ENCODE measurements at places on chromosomes 11 and 22. TPM values are rescaled to one million over a fixed set of nuclear protein-coding genes. Genes with fewer than 3 reads are reported as not detected.
A peak's percentile ranks its signal among the peaks of the same experiment; 100 is the strongest.

The OR8H1 gene
- total RNA-seq = not detected

The IGSF22 gene
- not detected for total RNA-seq

The BIRC2 gene
- total RNA-seq = 40.7 TPM

- DNase-seq = no peak
Measured at GRCh38 chr11:103344886-103345285, 235.7 kb downstream of the DYNC2H1 start.

DNA sequence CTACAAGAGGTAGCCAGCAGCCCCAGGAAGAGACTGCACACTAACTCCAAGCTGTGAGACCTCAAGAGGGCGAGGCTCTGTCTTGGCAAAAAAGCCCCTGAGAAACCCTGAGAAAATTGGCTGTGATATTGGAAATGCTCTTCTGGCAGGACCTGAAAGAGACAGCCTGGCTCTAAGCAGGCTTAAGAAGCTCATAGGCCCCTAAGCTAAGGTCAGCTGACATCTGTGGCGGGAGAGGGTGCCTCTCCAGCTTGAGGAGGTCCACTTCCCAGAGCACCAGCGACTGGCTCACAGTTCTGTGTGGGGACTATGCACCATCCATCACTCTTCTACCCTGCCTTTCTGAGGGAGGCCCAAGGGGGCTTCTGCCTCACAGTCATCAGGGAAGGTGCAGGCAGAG is 12.4 kb downstream of the PLEKHA7 start:
- DNase-seq = no peak

DNA sequence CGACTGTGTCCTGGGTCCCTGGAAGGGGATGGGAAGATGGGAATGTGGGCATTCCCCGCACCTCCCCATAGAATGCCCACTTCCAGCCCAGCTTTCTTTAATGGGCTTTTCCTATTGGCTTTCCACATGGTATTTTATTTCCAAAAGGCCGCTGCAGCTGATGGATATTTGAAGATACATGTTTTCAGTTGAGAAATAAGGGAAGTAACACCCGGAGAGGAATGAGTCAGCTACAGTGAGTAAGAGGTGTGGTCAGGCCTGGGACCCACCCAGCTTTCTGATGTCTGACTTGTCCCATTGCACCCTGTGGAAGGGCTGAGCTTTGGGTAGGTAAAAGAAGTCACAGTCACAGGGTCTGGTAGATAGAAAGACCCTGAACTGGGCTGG is 476.9 kb downstream of the MIAT start:
- no peak for DNase-seq

GRCh38 chr11:83773950-83774880 is 488.0 kb upstream of the CCDC90B start:
- no peak for DNase-seq

- no peak for DNase-seq
Measured at GRCh38 chr11:86671531-86672006, 847 bp downstream of the ME3 start.

DNA sequence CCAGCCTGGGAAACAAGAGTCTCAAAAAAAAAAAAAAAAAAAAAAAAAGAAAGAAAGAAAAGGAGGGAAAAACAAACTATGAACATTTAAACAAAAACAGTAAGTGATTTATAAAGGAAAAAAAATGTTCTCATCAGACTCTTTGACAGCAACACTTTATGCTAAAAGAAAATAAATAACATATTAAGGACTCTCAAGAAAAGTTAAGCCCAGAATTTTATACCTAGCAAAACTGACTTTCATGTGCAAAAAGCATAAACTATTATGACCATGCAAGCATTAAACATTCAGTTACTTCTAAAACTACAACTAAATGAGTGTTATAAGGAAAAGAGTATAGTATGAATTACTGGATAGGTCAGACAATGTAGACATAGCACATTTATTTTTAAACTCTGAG is 68.4 kb downstream of the FBLN1 start:
- no peak for DNase-seq

DNA sequence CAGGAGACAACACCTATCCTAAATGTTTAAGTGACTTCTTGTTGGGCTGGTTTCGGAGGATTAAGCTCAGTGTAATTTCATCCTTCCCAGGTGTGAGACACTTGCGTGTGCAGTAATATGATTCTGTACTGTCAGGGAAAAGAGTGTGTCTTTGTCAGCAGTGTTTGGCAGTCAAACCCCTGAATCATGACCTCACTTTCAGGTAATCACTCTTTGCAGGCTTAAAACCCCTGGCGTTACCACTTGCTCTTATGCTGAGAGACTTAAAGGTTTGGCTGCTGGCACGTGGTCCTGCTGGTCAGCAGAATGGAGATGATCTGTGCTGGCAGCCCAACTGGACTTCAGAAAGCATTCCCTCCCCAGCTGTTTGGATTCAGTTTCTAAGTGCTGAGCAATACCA is 56.1 kb downstream of the APIP start:
- DNase-seq = no peak

DNA sequence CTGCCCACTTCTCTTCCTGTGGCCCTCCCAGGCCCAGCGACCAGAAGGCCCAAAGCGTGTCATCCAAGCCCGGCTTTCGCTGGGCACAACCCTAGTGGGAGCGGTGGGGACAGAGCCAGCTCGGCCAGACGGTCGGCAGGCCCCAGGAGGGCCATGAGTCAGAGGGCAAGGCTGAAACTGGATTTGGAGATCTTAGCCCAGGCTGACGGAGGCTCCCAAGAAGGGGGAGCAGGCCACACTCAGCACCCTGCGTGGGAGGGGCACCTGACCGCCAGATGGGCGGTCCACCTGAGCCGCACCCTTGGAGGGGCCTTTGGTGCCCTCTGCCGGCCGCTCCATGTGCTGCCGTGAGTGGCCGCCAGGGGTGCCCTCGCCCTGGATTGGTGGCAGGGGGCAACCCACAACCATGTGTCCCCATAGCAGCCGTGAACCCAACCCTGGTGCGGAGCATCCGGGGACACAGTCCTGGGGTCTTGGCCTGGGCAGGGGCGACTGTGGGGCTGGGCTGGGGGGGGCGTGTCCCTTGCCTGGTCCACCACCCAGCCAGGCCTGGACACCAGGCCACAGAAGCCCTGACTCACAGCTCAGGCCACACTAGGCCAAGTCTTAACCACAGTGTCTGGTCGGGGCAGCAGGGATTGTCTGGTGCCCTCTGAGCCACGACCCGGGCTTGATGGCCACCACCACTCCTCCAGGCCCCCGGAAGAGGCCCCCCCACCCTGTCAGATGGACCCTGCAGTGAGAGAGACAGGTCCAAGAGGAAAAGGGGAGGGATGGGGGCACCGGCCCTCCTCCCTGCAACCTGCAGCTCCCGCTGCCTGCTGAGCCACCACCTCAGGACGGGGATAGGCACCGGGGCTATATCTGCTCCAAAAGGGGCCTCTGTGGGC is 19.2 kb upstream of the TALDO1 start:
- DNase-seq = peak; percentile 73

GRCh38 chr22:27911330-27911729 is 7.7 kb downstream of the PITPNB start:
- no peak for DNase-seq

DNA sequence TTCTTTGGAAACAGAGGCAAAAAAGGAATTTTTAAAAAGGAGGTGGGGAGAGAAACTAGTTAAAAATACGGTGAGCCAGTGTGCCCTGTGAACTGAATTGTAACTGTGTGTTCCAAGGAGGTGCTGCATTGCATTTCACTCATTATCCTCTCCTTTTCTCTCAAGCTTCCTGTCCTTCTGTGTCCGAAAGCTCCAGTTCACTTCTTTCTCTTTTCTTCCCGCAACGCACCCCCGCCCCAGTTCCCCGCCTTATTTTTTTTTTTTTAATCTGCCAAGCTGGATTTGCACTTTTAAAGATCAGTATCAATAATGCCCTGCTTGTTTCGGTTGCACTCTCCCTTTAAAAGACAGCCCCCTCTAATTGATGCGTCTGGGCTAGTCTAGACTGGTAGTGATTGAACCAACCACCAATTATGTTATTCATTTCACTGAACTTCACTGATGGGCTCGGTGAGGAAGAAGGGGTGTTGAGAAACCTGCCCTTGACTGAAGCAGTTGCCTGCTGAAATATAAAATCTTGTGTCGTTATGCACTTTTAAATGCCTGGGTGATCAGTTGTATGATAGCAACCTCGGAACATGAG is 18.5 kb downstream of the BLID start:
- no peak for DNase-seq

GRCh38 chr11:68028802-68029545 is 1.5 kb upstream of the NDUFS8 start:
- DNase-seq = no peak

DNA sequence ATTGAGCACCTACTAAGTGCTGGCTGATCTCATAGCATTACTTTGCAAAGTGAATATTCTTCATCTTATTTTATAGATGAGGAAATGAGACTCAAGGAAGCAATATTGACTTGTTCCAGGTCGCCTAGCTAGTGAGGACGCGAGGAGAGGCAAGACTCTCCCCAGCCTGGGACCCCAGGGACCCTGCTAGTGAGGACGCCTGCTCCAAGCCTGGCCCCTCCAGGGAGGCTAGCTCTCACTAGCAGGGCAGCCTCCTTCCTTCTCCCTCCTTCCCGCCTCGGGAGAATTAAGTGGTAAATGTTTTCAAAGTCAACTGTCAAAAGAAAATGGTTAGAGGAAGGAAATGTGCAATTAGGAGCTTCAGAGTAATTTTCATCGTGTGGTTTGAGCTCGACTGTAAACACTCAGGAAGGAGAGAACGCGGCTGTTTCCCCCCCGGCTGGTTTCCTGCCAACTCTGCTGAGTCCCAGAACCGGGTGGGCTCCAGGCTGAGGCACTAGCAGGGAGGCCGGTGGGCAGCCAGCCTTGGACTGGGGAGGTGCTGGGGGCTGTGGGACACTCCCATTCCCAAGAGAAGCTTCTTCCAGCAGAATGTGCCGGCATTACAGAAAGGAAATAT is 17.9 kb downstream of the MYEOV start:
- DNase-seq = peak; percentile 29

- DNase-seq = peak; percentile 83
Measured at GRCh38 chr11:45025716-45026492, 75.2 kb upstream of the TP53I11 start.

DNA sequence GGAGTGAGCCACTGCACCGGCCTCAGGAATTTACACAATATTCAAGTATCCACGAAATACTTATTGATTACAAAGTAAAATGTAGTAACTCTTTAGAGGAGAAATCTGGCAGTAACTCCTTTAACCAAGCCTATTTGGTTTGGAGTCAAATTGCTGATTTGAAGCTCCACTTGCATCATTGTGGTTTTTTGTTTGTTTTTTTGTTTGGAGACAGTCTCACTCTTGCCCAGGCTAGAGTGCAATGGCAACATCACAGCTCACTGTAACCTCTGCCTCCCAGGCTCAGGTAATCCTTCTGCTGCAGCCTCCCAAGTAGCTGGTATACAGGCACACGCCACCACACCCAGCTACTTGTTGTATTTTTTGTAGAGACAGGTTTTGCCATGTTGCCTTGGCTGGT is 6.4 kb upstream of the QSER1 start:
- no peak for DNase-seq

GRCh38 chr11:134393638-134394037 is 18.4 kb downstream of the B3GAT1 start:
- no peak for DNase-seq

DNA sequence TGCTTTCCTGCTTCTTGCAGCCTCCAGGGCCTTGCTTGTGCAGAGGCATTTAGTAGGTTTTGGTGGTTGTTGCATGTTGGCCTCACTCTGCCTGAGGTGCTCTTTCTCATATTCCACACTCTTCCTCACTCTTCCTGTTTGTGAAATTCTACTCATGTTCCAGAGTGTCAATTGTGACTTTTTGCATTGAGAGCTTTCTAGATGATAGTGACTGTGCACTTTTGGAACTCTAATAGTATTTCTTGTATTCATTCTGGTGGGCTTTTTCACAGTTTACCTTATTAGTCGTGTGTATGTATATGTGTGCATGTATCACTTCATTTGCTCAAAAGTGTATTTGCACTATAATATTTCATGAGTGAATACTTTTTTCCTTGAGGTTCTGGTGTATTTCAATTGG is 11.3 kb downstream of the HSD17B12 start:
- DNase-seq = no peak

DNA sequence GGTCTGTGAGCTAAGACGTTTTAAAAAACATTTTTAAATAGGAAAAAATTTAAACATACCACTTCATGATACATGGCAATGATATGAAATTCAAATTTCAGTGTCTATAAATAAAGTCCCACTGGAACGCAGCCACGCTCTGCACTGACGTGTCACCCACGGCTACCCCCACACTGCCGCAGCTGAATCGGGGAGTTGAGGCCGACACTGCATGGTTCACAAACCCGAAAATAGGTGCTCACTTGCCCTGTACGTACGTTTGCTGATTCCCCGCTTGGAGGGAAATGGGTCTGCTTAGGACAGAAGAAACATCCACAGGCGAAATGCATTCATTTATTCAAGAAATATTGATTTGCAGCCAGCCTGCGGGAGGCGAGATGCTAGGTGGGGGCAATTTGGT is 1342.3 kb downstream of the TBC1D22A start:
- DNase-seq = no peak

DNA sequence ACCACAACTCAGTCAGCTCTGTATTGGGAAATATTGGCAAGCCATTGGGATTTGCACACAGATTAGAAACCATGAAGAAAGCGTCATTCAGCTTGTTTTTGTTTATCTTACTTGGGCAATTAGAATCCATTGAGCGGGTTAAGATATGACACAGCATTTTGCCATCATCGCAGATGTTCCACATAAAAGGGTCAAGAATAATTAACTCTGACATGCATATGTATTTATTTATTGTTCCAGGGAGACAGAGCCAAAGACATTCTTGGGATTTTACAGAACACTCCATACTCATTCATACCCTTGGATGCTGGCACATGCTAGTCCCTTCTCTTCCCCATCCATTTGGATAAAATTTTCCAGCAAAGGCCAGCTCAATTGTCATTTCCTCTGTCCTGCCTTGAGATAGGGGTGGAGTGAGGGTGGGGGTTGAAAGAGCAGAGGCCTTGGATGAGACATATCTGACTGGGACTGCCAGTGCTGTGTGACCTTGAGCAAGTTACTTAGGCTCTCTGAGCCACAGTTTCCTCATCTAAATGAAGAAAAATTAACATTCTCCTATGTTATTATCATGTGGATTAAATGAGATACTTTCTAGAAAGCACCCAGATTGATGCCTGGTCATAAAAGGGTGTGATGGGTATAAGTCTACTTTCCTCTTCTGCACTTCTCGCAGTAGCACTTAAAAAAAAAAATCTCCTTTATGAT is 179.7 kb downstream of the RRAS2 start:
- no peak for DNase-seq

GRCh38 chr11:61749591-61750217 is 2.7 kb upstream of the MYRF start:
- no peak for DNase-seq

GRCh38 chr11:84594602-84595001 is 1032.5 kb downstream of the DLG2 start:
- no peak for DNase-seq

All from OCI-LY7 (cell line).